ENCODE measurements at places on chromosomes 13 and 19.

DNA sequence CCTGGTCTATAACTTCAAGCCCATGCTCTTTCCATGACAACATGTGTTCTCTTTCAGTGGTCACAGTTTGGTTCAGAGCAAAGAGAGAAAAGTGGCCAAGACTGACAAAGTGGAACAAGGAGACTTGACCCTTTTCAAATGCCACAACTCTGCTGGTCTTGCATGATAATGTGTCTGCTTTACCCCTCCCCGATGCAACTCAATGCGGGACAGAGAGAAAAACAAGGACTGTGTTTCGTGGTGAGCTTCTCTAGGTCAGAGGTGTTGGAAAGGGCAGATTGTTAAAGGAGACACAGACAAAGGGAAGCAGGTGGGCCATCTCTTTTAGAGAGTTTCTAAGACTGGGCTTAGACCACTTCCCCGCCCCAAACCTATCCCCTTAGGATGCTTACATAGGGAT lies 61.6 kb upstream of the SERTM1 start:
- no peak for DNase-seq

- DNase-seq, result no peak
Observed at GRCh38 chr19:18605546-18606280, 886 bp downstream of the CRLF1 start.

DNA sequence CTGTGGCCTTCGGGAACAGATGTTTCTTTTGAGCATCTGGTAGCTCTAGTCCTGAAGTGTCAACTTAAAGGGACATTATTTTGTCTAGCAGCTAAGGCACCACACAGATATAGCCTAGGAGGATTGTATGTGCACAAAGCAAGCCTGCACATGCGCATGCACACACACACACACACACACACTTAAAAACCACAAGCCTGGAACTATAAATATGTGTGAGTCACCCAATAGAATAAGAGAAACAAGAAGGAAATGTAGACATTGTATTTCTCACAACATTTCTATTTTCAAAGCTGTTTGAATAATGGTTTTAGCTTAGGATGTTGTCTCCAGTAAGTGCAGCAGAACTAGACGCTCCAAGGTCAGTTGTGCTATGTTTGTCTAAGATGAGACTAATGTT lies 516.5 kb downstream of the SUCLA2 start:
- no peak for DNase-seq

DNA sequence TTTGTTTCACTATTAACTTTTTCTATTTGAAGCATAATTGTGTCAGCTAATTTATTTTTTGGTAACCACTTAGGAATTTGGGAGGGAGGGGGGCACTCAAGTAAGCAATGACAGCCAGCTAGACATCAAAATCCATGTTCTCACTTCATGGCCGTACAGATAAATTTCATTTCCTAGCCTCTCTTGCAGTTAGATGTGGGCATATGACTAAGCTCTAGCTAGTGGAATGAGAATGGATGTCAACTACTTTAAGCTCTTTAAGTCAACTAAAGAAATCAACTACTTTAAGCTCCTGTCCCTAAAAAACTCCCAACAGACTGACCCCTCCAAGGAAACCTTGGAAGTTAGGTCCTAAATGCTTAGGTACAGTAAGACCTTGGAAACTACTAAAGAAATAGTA lies 92.0 kb downstream of the KCNRG start:
- no peak for DNase-seq

DNA sequence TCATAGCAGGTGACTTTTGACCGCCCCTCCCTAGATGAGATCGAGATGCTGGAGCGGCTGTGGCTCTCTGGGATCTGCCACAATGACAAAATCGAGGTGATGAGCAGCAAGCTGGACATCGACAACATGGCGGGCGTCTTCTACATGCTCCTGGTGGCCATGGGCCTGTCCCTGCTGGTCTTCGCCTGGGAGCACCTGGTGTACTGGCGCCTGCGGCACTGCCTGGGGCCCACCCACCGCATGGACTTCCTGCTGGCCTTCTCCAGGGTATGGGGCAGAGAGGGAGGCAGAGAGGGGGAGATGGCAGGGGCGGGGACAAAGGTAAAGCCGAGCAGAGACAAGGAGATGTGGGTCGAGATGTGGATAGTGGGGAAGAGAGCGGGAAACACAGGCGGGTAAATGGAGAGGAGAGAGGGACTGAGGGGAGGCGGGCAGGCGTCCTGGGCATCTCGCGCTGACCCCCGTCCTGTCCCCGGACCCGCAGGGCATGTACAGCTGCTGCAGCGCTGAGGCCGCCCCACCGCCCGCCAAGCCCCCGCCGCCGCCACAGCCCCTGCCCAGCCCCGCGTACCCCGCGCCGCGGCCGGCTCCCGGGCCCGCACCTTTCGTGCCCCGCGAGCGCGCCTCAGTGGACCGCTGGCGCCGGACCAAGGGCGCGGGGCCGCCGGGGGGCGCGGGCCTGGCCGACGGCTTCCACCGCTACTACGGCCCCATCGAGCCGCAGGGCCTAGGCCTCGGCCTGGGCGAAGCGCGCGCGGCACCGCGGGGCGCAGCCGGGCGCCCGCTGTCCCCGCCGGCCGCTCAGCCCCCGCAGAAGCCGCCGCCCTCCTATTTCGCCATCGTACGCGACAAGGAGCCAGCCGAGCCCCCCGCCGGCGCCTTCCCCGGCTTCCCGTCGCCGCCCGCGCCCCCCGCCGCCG lies 3.4 kb upstream of the GRWD1 start:
- DNase-seq, result no peak

- no peak for DNase-seq
Observed at GRCh38 chr13:75226733-75227435, 255.1 kb downstream of the TBC1D4 start.

DNA sequence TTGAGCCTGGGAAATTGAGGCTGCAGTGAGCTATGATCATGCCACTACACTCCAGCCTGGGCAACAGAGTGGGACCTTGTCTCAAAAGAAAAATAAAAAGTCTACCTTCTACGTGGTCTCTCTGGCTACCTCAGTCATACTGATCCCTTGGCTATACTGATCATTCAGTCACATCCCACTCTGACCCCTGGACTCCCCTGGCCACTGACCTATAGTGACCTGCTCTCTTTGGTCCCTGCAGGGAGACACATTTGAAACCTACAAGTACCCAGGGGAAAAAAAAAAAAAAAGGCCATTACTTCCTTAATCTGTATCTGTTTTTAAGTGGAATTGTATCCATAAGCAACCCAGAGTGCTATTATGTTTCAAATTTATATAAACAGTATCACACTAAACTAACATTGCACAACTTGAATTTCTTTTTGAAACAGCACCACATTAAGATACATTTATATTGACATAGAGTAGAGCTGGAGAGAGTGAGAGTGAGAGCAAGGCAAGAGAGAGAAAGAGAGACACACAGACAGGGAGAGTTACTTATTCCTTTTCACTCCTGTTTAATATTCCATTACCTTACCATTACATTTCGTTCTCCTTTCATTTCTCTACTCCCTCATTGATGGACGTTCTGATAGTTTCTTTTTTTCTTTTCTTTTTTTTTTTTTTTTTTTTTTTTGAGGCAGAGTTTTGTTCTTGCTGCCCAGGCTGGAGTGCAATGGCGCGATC lies 23.7 kb upstream of the CERS4 start:
- no peak for DNase-seq

DNA sequence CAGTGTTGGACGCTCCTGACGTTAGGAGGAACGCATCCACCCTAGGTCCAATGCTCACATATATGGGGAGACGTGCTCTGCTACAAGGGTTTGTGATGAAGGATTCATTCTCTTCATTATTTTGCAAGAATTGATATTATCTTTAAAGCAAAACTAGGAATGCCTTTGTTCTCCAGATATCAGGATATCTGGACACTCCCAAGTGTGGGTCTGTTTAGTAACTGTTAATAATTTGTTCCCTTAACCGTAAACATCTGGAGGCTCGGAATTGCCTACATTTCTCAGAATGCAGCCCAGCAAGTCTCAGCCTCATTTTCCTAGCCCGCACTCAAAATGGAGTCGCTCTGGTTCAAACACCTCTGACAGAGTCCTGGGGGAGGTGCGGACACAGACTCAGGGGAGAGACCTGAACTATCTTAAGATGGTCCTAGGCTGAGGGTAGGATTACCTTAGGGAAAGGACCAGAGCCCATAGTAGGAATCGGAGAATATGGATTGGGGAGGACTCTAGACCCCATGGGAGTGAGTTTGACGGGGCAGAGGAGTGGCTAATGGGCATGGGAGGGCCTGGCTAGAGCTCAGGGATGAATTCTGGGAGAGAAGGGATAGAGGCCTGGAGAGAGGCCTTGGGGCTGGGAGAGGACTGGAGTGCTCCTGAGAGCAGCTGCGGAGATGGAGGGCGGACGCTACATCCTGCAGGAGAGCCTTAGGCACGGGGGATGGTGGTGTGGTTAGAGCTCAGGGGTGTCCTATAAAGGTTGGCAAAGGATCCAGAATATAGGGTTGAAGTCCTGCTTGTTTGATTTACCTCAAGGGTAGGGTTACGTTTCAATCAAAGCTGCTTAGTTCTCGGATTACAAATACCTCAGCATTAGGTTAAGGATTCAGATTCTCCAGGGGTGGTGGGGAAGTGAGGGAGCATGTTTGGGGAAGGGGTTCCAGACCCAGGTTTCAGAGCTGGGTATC lies 43.2 kb downstream of the ZNF331 start:
- DNase-seq, result no peak

GRCh38 chr13:60969656-60970055 lies 446.0 kb downstream of the PCDH20 start:
- DNase-seq, result no peak

DNA sequence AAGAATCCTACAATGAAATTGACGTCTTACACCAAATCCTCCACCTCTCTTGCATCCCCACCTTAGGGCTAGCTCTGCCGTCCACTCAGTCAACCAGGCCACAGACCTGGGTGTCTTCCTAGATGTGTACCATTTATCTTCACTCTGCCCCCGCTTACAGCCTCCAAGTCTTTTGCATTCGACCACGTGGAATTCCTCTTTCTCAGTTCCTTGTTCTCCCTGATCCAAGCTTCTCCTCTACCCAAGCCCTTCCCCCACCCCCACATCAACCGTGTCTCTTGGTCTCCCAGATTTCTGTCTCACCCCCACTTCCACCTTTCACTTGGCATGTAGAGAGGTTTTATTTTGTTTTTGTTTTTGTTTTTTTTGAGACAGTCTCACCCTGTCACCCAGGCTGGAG lies 1.2 kb upstream of the DMWD start:
- no peak for DNase-seq

DNA sequence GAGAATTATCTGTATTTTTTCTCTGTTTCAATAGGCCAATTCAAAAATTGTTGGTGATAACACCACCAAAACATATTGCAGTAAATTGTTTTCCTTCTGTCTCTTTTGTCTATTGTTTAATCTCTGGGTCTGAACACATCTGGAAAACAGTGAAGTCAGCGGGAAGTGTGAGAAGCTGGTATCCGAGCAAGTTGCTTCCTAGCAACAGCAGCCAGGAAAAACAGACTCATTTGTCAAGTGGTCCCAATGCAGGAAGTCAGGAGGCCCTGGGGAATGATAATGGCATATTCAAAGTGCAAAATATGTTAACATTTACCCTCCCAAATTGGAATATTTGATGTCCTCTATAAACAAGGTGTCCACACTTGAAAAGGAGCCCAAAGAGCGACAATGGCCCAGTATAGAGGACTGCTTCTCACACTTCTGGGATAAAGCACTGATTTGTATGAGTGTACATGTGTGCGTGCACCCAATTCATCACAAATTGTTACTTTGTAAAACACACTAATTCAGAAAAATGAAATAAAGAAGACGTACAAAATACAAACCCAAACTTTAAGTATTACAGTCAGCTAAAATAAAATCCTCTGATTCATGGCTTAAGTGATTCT lies 515.0 kb downstream of the TBC1D4 start:
- DNase-seq, result no peak

GRCh38 chr13:26971990-26972887 lies 199.4 kb downstream of the USP12 start:
- no peak for DNase-seq

DNA sequence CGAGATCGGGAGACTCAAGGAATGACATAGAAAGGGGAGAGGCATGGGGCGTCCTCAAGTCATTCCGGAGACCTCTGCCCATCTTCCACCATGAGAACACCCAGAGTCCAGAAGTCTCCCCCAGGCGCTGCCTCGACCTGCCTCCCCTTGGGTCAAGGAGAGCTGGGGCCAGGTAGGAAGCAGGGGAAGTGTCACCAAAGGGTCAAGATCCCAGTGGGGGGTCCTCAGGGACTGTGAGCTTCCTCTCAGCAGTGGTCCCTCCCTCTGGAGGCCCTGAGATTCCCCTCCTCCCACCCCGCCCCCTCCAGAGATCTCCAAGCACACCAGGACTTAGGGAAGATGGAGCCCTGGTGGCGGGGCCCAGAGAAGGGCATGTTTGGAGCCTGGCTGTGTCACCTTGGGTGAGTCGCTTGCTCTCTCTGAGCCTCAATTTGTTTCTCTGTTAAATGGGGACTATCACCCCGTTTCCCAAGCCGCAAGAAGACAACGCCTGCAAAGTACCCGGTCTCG lies 919 bp downstream of the DACT3 start:
- no peak for DNase-seq

DNA sequence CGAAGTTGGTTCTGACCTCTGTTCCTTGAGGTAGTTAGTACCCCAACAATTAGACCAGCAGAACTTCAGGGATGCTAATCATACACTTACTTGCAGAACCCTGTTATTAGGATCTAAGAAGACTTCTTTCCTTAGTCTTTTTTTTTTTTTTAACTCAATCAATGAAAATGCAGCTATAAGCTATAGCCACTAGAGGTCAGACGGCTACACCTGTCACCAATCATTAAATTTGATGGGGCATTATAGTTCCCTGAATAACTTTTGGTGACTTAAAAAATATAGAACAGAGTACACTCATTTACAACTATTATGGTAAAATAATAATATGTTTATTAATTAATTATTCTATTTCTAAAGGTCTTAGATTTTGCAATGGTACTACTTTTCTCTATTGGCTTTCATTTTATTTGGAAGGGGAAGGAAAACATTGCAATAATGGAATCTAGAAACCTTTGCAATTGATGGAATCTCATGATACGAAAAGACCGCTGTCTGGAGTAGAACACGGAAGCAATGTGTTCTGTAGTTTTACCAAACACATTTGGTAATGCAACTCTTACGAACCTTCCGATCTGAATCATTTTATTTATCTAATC lies 483.2 kb downstream of the DIAPH3 start:
- DNase-seq, result no peak

- DNase-seq, result no peak
Observed at GRCh38 chr13:70723732-70724131, 615.5 kb upstream of the KLHL1 start.

- DNase-seq, result no peak
Observed at GRCh38 chr13:113918981-113919701, 54.7 kb downstream of the C13orf46 start.

Measured in stimulated activated CD4-positive, alpha-beta T cell treated with anti-CD3 and anti-CD28 coated beads, TNF-alpha, amount 100 ng/mL, for 24 hours (primary cell).